ENCODE measurements at places on chromosomes 12 and 14.

DNA sequence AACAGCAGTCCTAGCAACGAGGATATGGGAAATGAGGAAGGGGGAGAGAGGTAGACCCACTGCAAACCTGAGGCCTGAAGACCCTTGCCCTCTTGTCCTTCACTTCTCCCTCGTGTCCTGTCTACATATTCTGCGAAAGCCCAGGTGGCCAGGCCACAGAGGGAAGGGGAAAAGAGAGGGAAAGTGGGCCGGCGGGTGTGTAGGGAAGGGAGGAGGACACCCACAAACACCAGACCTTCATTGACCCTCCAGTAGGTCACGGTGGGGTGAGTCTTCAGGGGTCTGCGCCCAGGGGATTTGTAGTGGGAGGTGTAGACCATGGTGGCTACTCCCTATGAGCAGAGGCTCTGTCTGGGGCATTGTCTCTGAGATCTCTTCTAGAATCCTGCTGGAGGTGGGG, 3.8 kb downstream of the FAIM2 start:
- DNase-seq: no peak

DNA sequence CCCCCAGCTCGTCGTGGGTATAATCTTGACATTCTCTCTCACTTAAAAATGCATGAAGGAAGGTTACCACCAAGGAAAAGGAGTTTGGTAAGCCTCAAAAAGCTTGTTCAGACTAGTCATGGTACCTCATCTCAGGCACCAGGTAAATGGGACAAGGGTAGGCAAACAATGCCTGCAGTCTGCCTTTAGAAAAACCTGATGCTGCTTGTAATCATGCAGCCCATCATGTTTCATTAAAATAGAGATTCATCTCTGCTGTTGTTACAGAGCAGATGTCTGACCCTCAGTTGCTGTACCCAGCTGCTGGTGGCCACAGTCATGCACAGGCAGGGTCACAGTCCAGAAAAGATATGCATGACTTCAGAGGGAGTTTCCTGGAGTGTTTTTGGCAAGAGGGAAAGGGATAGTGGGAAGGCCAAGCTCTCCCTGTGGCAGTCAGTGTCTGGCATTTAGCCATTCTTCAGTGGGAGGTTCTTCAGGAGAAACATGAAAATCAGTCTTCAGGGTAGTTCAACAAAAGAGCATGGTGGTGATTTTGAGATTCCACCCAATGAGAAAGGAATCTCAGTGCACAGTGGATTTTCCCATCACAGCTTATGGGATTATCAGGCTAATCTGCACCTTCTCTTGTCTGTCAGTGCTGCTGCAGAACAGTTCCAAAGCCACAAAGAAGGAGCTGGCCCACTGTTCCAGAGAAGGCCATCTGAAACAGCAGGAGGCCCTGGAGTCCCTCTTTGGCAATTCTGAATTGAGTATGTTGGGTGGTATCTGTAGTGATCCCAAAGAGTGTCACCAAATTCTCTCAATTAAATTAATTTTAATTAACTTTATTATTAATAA, 202.7 kb upstream of the FRMD6 start:
- DNase-seq: no peak

DNA sequence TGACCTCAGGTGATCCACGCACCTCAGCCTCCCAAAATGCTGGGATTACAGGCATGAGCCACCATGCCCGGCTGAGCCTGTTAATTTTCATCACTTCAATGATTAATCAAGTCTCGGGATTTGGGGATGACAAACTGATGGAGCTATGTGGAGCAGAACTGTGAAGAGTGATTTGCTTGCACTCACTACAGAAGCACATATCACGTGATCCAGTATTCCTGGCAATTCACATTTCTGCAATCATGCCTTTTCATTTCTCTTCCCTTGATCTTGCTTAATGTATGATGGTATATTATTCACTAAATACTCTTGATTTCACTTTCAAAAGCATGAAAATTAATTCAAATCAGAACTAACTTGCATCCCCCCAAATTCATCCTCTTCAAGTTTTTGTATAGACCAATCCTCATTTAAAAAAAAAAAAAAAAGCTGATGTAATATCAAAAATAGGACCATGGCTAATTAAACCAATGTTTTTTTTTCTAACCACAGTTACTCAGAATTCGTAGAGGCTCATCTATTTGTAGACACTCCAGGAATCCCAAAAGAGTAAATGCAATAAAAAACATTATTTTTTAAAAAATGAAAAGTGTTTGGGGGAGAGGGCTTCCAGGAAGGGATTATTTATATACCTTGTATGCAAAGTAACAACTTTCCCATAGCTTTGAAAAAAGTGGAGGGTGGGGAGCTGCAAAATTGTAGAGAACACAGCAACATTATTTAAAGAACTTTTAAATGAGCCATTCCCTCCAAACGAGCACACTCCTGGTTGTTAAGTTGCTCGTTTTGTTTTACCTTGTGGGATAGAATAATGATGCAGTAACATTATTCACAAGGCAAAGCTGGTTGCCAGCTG, 7.0 kb upstream of the ATXN2 start:
- DNase-seq: no peak

DNA sequence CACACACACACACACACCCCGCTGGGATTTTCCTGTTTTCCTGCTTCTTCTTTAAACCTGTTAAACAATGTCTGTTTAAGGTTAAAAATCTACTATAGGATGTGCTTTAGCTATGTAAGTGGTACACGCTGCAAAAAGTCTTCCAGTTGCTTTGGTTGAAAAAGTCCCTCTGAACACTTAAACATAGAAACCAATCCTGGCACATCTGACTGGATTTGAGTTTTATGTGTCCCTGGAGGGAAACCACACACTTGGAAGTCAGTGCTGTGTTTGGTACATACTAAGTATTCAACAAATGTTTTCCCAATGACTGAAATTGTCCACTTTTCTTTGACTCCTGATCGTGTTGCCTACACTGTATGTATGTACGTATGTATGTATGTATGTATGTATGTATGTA, 22.0 kb downstream of the CFL2 start:
- no peak for DNase-seq

DNA sequence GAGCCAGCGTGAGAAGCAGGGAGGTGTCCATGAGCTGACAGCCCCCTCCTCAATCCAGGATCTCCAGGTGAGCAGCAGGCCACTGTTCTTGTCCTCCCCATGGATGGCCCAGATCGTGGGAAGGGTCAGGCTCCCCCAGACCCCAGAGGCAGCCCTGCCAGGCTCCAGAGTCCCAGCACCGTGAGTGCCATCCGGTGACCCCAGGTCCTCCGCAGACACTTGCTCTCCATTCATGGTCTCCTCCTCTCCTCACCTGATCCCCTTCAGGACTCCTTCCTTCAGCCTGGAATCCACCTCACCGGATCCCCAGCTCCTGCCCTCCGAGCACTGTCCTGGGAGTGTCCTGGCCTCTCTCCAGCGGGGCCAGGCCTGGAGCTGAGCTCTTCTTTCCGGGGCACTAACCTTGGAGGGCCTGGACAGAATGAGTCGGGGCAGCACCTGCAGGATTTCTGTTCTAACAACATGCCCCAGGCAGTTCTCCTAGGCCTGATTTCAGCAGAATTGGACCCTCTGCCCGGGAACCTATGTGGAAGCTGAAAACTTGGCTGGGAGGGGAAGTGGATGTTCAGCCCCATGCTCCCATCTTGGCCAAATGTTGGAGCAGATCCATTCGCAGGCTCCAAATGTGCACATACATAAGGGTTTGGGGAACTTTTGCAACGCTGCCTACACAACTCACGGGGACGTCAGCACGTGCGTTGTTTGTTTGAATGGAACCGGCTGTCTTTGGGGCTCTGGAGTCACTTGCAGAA, 341.6 kb upstream of the SFSWAP start:
- peak; percentile 10 for DNase-seq

GRCh38 chr14:24965934-24966578, 83.9 kb downstream of the STXBP6 start:
- DNase-seq: peak; percentile 61

GRCh38 chr12:43896496-43896895, 60.6 kb downstream of the TMEM117 start:
- DNase-seq: no peak

- no peak for DNase-seq
Measured at GRCh38 chr12:122934722-122935121, 31.5 kb downstream of the ABCB9 start.

- DNase-seq: no peak
Measured at GRCh38 chr14:23660290-23661226, 24.4 kb downstream of the DHRS2 start.

DNA sequence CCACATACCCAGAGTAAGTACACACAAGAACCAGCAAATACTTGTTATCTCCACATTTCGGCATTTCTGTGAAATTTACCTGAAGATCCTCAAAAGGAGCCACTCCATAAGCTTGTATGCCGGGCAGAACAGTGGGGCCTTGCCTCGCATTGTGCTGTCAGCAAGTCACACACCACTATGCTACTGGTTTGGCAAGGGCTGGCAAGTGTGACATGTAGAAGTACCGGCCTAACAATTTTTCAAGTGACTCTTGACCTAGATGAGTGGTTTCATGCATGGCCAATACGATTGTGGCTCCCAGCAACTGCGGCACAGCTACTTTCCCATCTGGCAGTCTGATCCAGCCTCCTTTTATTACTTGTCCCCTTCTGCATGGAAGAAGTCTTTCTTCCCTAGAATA, 69.8 kb downstream of the GAS2L3 start:
- DNase-seq: no peak

GRCh38 chr12:124667506-124668326, 100.3 kb upstream of the NCOR2 start:
- no peak for DNase-seq

DNA sequence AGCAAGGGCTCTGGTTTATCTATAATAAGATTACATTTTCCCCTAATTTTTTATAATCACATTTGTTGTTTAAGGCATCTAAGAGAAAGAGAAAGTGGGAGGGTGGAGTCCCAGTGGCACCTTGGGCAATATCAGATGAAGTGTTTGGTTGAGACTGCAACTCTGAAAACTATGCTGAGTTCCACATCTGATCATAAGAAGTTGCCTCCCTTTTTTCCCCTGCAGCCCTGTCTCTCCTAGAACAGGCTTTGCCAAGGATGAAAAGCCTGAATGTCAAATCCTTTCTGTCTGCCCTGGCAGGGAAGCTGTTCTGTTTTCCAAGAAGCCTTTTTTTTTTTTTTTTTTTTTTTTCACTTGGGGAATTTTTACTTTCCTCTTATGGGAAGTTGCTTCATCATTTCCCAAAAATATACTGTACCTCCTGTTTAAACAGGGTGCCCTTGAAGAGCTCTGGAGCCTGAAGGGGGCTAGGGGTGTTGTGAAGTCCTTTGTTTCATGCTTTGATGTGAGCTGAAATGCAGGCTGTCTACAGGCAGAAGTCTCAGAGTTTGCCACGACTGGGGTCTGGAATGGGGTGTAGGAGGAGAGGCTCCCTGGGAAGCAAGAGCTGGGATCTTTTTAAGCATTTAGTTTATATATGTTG, 71.3 kb downstream of the SUSD6 start:
- no peak for DNase-seq

- DNase-seq: no peak
Measured at GRCh38 chr14:92004062-92004461, 35.8 kb downstream of the TRIP11 start.

- DNase-seq: no peak
Measured at GRCh38 chr12:57523706-57524614, 1.3 kb downstream of the MBD6 start.

- DNase-seq: peak; percentile 65
Measured at GRCh38 chr12:91256411-91256810, 73.8 kb upstream of the DCN start.

DNA sequence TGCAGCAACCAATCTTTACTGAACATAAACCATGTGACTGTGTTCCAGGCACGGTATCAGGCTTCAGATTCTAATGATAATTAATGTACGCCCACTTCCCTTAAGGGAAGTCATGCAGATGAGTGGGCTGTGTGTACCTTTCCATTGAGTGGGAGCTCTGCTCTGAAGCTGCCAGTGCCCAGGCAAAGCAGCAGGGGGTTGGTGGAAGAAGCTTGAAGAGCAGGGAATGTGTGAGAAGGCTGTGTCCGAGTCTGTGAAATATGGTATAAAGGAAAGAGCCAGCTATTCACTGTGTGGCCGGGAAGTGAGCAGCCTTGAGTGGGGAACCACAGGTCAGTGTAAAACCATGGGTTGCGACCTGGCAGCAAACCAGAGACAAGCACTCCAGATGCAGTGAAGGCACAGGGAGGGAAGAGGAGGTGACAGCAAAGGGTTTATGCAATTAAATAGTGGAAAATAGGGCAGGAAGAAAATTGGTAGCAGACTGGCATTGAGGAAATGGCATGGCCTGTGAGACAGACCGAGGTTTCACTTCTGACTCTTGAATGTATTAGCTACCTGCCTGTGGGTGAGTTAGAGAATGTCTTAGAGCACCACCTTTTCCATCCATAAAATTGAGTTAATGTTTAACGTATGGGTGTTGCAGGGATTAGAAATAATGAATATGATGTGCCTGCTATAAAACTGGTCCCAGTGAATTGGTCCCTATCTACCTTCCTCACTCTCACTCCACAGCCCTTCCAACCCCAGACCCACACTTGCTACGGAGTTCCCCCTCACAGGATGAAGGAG, 116.4 kb downstream of the NTF3 start:
- DNase-seq: no peak

GRCh38 chr14:50599700-50600444, 39.9 kb downstream of the ATL1 start:
- DNase-seq: no peak

- DNase-seq: no peak
Measured at GRCh38 chr14:54121466-54122027, 164.9 kb upstream of the BMP4 start.

- no peak for DNase-seq
Measured at GRCh38 chr12:108826807-108827721, 30.3 kb downstream of the SSH1 start.

DNA sequence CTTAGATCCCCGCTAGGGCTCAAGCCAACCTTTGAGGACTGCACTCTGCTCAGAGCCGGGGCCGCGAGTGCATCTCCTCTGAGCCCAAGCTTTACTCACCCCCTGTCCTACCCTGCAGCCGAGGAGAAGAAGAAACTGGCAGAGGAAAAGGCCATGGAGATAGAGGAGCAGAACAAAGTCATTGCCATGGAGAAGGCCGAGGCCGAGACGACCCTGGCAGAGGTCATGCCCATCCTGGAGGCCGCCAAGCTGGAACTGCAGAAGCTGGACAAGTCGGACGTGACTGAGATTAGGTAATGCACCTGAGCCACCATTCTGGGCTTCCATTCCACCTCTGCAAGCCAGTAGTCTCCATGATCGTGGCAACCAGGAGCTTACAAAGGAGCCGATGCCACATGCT, 69.8 kb downstream of the CCDC92 start:
- DNase-seq: no peak

DNA sequence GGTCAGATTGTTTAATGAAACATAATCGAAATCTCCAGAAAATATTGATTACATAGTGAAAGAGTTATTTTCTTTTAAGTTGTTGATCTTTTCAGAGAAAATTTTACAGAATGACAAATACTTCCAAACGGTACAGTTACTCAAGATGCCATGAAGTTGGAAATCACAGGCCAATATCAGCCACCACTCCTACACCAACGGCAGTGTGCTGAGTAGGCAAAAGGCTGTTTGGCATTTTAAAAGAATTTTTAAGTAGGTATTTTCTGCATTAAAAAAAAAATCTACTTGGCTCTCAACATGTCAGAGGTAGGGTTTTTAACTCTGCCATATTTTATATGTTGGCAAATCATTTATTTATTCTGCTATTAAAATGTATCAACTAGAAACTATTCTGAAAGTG, 21.7 kb downstream of the SLC38A4 start:
- DNase-seq: no peak

Data from right forelimb (tissue), 1 donor.